ENCODE measurements at places on chromosomes 3 and 15. TPM values are rescaled to one million over a fixed set of nuclear protein-coding genes. Genes with fewer than 3 reads are reported as not detected.

Gene PPP1R14D
- not detected for total RNA-seq

DNA sequence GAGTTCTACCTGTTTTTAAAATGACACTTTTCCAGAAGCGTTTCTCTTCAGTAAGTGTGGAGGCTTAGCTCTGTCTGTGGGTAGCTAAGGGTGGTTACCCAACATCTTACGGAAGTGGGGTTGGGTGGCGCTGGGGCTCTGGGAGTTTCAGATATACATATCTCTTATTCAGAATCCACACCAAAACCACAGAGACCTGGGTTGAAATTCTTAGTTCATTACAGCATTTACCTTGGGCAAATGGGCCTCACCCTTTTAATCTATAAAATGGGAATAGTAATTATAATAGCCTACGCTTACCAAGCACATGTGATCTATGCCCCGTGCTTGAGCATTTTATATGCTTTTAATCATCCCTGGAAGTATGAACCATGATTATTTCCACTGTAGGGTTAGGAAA, 9.4 kb downstream of the PTPRG start:
- no peak for DNase-seq

DNA sequence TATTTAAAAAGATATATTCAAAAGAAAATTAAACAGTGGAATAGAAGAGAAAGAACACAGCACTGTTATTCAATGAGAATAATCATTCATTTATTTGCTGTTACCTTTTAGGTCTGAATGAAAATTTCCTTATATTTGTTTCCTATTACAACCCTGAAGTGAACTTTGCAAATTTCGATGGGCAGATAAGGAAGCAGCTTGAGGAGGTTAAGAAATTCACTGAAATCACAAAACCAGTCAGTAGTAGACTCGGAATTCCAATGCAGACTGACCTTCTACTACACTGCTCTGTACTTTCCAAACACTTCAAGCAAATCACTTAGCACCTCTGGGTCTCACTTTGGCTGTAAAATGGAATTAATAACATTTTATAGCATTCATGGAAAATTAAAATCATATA, 172.0 kb upstream of the TP63 start:
- no peak for DNase-seq

- no peak for DNase-seq
Observed at GRCh38 chr15:86877171-86877631, 797.5 kb downstream of the AGBL1 start.

Gene RPN1
- 277 TPM for total RNA-seq

GRCh38 chr15:96325541-96326327, 4.8 kb upstream of the NR2F2 start:
- peak; percentile 55 for DNase-seq

Gene DAZL
- total RNA-seq: not detected

- peak; percentile 71 for DNase-seq
Observed at GRCh38 chr3:161349529-161350312, 21.6 kb downstream of the SPTSSB start.

DNA sequence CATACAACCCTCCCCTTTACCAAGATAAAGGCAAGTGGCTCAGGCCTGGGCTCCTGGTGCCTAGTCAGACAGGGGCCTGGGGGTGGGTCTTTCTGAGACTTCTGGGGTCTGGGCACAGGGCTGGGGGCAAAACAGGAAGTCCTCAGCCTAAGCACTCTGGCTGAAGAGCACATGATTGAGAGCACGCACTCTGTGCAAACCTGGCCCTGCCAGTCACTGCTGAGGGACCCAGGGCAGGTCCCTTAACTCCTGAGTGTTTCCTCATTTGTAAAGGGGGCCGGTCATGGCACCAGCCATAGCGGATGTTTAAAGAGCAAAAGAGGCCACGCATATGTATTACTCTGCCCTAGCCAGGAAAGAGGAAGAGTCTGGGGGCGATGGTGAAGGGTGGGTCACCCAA, 16.0 kb downstream of the TKT start:
- no peak for DNase-seq

- DNase-seq: no peak
Observed at GRCh38 chr3:186003610-186004009, 65.8 kb upstream of the TRA2B start.

Gene ITIH1
- not detected for total RNA-seq

GRCh38 chr3:22263042-22263441, 512.0 kb upstream of the ZNF385D start:
- no peak for DNase-seq

Gene SOX2
- not detected for total RNA-seq

Gene CLRN1
- not detected for total RNA-seq

Gene MORC1
- total RNA-seq: not detected

- DNase-seq: no peak
Observed at GRCh38 chr3:52886049-52886730, 11.2 kb downstream of the STIMATE start.

Gene CPN2
- 0.14 TPM for total RNA-seq

DNA sequence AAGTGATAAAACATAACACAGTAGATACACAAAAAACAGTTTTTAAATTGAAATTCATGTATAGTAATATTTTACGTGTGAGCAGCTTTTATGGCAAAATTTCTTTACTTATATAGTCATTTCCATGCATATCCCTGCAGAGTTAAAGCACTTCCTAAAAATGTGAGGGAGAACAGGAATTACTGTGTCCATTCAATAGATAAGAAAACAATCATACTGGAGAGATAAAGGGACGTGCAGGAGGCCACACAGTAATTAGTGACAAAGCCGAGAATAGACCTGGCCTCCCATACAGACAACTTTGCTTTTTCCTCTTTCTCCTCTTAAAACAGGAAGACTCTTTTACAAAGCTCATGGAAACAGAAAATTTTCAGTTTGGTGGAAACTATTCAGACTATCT, 247.5 kb downstream of the CDIN1 start:
- DNase-seq: no peak

Measured in HFFc6 (cell line).